ENCODE measurements at places on chromosomes 6 and 20.

DNA sequence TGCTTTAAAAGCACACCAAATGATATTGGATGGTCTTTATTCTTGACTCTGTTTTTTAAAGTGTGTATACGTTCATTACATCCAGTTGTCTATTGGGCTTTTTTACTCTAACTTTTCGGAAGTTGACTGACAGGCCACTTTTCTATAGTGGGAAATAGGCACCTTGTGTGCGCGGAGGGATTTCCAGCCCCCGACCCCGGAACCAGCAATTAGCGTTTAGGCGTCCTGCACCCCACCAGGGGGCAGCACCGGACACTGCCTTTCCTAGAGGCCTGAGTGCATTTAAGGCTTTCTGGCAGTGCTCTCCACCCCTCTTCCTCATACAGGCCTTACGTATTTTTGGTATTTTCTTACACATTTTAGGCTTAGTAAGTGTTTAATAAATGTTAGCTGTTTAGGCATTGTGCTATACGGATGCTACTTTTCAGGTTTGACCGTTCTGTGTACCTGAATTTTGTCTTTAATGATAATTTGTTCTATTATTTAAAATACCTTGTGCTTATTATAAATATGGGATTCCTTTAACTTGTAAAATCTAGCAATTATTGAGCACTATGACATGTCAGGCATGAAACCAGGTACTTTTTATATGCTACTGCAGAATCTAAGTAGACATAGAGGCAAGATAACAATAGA lies 231.8 kb downstream of the BCKDHB start:
- DNase-seq: peak; percentile 43

- DNase-seq: no peak
Measured at GRCh38 chr20:53677447-53678314, 84.0 kb upstream of the ZNF217 start.

- no peak for DNase-seq
Measured at GRCh38 chr6:163585932-163586437, 171.5 kb downstream of the QKI start.

GRCh38 chr20:31894980-31895675 lies 24.7 kb downstream of the TTLL9 start:
- DNase-seq: no peak

DNA sequence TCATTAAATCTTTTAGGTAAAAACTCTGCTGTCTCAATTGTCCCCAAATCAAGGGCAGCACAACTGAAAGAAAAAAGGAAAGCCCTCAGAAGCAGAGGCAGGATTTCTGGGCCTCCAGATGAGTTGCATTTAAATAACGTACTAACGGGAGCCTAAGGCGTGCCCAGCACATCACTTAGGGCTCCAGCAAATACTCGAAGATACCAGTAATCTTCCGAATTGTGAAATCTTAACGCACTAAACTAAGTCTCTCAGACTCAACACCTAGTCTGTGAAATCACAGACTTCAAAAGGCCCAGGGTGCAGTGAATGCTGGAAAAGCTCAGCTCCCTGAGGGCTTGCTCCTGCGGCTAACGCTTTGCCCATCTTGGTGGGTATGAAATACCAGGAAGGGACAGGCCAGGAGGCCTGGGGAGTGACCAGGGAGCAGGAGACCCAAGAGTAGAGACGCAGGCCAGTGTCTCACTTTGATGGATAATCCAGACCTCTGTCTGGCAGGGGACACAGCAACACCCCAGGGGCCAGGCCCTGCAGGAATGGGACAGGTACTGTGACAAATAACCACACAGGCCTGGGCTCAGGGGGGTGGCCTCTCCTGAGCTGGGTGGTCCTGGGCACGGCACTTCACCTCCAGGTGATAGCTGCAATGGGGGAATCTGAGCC lies 36.4 kb downstream of the RRBP1 start:
- DNase-seq: no peak

DNA sequence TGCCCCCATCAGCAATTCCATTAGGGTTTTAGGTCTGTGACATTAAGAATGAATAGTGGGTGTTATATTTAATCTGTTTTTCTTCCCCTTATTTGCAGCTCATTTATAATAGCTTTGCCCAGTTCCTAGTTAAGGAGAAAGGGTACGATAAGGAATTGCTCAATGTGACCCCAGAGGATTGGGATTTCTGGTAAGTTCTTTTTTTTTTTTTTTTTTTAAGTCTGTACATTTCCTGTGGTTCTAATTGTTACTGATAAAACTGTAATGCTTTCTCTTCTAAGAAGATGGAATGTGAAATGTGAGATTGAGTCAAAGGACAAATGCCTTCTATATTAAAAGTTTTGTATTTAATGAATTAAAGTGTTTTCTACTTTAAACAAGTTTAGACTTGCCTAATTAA lies 5.5 kb downstream of the NT5DC1 start:
- DNase-seq: no peak

GRCh38 chr20:39885975-39886649 lies 802.9 kb downstream of the MAFB start:
- DNase-seq: no peak

DNA sequence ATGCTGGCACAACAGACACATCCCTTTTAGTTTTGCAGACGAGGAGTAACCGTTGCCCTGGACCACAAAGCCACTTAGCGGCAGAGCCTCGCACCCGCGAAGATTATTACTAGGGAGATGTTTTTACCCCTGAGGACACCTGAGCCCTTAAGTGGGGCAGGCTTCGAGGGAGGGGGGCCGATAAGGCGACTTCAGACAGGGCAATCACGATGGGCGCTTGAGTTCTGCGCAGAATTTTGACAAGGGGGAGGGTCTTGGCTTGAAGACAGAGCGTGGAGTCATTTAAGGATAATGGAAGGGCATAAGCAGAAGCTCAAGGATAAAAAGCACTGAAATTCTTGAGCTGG lies 650 bp upstream of the TTK start:
- peak; percentile 62 for DNase-seq

- no peak for DNase-seq
Measured at GRCh38 chr6:30603961-30604360, 13.1 kb downstream of the PPP1R10 start.

DNA sequence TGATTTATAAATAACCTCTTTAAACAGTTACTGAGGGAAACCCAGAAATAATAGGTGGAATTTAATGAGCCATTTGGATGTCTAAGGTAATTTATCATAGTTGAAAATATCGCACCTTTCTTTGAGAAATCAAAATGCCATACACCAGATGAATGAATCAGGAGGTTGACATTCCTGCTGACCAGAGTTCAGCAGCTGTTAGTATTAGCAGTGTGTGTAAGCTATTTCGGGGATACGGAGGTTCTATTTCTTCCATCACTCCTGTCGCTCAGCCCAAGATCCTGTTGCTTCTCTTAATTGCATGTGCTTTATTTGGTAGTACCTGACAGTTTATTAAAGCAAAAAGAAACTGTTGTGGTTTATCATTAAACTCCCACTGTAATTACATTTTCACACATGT lies 67.1 kb downstream of the HDGFL1 start:
- no peak for DNase-seq
